ENCODE measurements at places on chromosomes 3 and 15.

- peak; percentile 56 for DNase-seq
These were observed 52.5 kb upstream of the ATP2B2 start for GRCh38 chr3:10557781-10558373.

DNA sequence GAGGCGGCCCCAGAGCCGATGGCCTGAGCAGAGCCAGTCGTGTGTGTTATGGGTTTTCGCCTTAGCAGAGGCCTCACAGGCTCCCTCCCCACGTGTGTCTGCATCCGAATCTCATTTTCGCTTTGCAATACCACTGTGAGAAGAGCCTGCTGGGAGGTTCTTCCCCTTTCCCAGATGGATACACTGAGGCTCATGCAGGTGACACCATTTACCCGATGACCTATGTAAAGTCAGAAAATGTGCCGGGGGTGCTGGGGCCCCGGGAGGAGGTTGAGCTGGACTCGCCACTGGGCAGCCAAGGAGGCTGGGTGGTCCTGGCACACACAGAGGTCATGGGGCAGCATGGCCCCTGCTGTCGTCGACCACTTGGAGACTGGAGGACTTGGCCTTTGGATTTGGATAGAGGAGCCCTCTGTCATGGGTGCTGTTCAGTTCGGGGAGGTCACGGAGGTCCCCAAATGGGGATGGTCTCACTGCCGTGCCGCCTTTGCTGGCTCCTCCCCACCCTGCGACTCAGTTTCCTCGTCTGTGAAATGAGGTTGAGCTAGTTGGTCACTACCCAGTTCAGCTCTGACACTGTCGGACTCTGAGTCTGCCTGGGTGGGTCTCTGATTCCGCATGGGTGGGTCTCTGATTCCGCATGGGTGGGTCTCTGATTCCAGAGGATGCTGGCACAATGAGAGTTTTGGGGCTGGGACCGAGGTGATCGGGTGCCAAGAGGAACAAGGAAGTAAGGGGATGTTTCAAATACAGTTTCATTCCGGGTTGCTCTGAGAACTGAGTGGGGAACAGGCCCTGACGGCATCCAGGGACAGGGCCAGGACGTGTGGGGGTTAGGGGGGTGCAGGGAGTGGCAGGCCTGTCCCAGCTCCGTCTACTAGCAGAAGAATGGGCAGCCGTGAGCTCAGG, 23.2 kb upstream of the MUC4 start:
- DNase-seq, result no peak

- peak; percentile 27 for DNase-seq
These were observed 39.4 kb upstream of the TRIM71 start for GRCh38 chr3:32778389-32778788.

GRCh38 chr15:83720468-83720867, 66.5 kb downstream of the ADAMTSL3 start:
- DNase-seq, result no peak

- no peak for DNase-seq
These were observed 77.4 kb downstream of the VPS8 start for GRCh38 chr3:184889312-184889904.

- DNase-seq, result no peak
These were observed 312.1 kb downstream of the ARRDC4 start for GRCh38 chr15:98272625-98273024.

- DNase-seq, result peak; percentile 80
These were observed 2.4 kb upstream of the CFAP91 start for GRCh38 chr3:119700269-119700919.

- DNase-seq, result peak; percentile 65
These were observed 2.2 kb downstream of the FOXB1 start for GRCh38 chr15:60006203-60006862.

DNA sequence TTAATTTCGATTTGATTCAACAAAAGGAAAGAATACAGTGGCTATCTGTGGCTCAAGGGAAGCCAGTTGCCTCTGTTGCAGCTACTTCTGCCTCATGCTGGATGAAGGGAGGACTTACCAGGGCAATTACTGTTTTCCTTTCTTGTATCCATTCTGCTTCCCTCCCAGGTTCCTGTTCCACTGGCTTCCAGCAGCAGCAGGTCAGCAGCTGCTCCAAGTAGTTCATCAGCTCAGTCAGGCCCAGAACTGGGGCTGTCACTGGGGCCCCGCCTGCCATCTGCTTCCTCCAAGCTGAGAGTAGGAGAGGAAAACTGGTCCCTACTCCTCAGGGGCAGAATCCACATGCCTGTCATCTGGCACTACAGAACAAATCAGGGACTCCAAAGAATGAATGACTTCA, 48.6 kb upstream of the ULK4 start:
- no peak for DNase-seq

- no peak for DNase-seq
These were observed 5.9 kb upstream of the GHSR start for GRCh38 chr3:172454180-172454579.
